ENCODE measurements at places on chromosomes 7 and 10. TPM values are rescaled to one million over a fixed set of nuclear protein-coding genes. Genes with fewer than 3 reads are reported as not detected.

DNA sequence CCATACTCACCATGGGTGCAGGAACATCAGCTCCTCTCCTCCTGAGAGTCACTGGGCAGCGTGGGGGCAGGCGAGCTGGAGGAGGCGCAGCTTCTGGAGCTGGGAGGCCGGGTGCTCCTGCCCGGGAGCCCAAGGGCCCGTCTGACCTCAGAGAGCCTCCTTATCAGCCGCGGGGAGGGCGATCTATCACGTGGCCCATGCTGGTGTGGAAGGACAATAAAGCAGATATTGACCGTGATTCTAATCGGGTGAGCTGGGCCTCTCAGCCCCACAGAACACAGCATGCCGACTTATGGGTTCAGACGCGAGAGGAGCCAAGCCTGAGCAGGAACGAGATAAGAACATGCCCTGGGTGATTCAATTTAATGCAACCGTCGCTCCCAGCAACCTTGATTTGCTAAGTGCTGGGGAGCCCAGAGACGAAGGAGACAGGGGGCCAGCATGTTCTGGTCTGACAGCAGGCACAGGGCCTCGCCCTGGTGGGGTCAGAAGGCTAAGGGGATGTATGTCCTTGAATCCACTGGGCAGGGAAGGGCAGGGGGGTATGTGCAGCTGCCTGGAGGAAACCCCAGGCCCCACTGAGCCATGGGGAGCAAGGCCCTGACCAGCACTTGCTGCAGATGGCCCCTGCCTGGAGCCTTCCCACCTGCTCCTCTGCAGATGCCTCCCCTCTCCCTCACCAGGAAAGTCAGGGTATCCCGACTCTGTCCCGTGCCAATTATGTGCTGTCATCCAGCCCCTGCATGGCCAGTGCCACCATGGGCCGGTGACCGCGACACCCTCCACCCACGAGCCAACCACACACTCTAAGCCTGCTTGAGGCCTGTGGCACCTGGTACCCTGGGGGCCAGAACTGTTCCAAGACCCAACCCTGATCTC is 95.3 kb upstream of the RET start:
- no peaks in the 10 kb centered on the region for H3K36me3 ChIP-seq
- H3K4me3 ChIP-seq: no peak overlapping the region
- no peak for DNase-seq
- no peak overlapping the region for H3K27ac ChIP-seq
- H3K4me1 ChIP-seq: no peaks in the 10 kb centered on the region

DNA sequence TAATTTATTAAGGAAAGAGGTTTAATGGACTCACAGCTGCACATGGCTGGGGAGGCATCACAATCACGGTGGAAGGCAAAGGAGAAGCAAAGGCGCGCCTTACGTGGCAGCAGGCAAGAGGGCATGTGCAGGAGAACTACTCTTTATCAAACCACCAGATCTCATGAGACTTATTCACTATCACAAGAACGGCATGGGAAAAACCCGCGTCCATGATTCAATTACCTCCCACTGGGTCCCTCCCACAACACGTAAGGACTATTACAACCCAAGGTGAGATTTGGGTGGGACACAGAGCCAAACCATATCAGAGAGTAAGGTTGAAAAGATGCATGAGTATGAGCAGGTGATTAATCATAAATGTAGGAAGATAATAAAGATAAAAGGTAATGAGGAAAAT is 3.2 kb upstream of the JCAD start:
- no peak for DNase-seq
- H3K4me1 ChIP-seq: no peaks in the 10 kb centered on the region
- no peak overlapping the region for H3K27ac ChIP-seq
- H3K27me3 ChIP-seq: peaks cover 25% of the 10 kb centered on the region
- H3K36me3 ChIP-seq: no peaks in the 10 kb centered on the region

GRCh38 chr10:78712147-78712546 is 356.6 kb upstream of the ZMIZ1 start:
- no peak overlapping the region for H3K4me3 ChIP-seq
- no peaks in the 10 kb centered on the region for H3K4me1 ChIP-seq
- no peaks in the 10 kb centered on the region for H3K36me3 ChIP-seq
- no peak overlapping the region for H3K27ac ChIP-seq

The GJD4 gene
- total RNA-seq: 0.09 TPM

The NRG3 gene
- not detected for total RNA-seq

DNA sequence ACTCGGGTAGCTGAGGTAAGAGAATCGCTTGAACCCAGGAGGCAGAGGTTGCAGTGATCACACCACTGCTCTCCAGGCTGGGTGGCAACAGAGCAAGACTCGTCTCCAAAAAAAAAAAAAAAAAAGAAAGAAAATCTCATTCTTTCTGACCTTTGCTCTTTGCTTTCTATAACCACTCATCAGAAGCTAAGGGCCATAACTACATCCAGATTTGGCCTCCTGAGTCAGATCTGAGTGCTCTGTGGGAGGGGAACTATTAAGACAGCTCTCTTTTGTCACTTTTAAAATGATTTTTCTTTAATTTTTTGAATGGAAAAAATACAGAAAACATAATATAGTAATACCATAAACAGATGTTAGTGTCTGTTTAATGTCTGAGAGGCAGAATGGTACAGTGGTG is 210.1 kb downstream of the KIAA1217 start:
- DNase-seq: no peak
- H3K4me3 ChIP-seq: no peak overlapping the region
- no peaks in the 10 kb centered on the region for H3K27me3 ChIP-seq
- H3K4me1 ChIP-seq: no peaks in the 10 kb centered on the region
- no peak overlapping the region for H3K27ac ChIP-seq

GRCh38 chr7:94778711-94779459 is 123.0 kb upstream of the SGCE start:
- H3K27ac ChIP-seq: no peak overlapping the region
- no peaks in the 10 kb centered on the region for H3K27me3 ChIP-seq
- no peak overlapping the region for H3K4me3 ChIP-seq

- H3K27ac ChIP-seq: no peak overlapping the region
- no peaks in the 10 kb centered on the region for H3K27me3 ChIP-seq
- H3K4me3 ChIP-seq: no peak overlapping the region
Measured at GRCh38 chr10:88150339-88150738, 286.9 kb downstream of the PTEN start.

- H3K27me3 ChIP-seq: no peaks in the 10 kb centered on the region
- no peak overlapping the region for H3K4me3 ChIP-seq
- no peaks in the 10 kb centered on the region for H3K4me1 ChIP-seq
- no peak for DNase-seq
Measured at GRCh38 chr10:43863859-43864591, 215.3 kb upstream of the ZNF32 start.

DNA sequence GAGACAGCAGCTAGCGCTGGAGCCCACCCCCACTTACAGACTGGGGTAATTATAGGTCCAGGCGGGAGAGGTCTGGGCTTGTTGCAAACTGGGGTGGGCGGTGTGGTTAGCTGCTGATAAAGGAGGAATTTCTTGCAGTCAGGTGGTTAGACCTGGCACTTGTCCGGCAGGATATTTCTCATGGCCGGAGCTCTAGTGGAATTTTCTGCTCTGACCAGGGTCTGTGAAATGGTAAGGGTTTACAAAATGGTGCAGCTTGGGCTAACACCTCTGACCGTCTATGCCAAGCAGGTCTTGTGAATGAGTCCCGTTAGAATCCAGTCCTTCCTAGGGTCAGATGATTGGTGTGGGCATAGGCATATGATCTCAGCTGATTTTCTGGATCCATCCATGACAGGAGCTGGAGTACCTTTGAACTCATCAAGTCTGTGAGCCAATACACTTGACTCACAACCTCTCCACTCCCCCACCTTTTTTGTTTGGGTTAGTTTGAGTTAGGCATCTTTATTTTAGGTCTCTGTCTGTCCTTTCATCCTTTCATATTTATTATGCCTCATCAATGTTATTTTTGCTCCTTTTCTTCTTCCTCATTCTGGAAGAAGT is 213.4 kb downstream of the SUGCT start:
- no peak for DNase-seq
- H3K4me1 ChIP-seq: no peaks in the 10 kb centered on the region
- H3K27me3 ChIP-seq: no peaks in the 10 kb centered on the region
- no peak overlapping the region for H3K4me3 ChIP-seq
- no peaks in the 10 kb centered on the region for H3K36me3 ChIP-seq

- H3K27me3 ChIP-seq: no peaks in the 10 kb centered on the region
- no peak overlapping the region for H3K4me3 ChIP-seq
- no peaks in the 10 kb centered on the region for H3K36me3 ChIP-seq
- DNase-seq: no peak
- H3K4me1 ChIP-seq: no peaks in the 10 kb centered on the region
Measured at GRCh38 chr10:9238041-9238440, 1183.6 kb downstream of the GATA3 start.

The CDC14C gene
- not detected for total RNA-seq

DNA sequence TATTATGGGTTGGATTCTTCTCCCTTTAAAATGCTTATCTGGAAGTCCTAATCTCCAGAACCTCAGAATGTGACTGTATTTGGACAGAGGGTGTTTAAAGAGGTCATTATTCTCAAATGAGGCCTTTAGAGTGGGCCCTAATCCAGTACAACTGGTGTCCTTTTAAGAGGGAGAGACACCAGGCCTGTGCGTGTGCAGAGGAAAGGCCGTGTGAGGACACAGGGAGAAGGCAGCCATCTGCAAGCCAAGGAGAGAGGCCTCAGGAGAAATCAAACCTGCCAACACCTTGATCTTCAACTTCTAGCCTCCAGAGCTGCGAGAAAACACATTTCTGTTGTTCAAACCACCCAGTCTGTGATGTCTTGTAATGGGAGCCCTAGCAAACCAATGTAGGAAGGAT is 235.4 kb upstream of the MYO3A start:
- no peak overlapping the region for H3K4me3 ChIP-seq
- H3K4me1 ChIP-seq: no peaks in the 10 kb centered on the region
- H3K27ac ChIP-seq: no peak overlapping the region
- H3K27me3 ChIP-seq: no peaks in the 10 kb centered on the region

DNA sequence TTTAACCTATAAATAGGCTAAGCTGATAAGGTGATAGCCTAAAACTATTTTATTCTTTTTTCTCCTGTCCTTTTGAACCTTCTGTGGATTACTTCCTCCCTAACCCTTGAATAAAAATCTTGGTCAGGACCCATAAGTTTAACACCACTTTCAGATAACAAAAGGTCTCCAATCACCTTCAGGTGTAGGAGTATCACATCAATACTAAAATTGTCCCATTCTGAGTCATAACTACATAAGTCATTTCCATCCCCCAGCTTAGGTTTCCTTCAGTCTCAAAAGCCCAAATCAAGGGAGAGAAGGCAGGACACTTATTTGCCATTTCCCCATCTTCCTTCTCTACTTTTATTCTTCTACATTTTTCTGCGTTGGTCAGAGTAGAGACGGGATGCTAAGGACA is 56.9 kb upstream of the WNT16 start:
- H3K36me3 ChIP-seq: no peaks in the 10 kb centered on the region
- no peak overlapping the region for H3K27ac ChIP-seq

The GIMAP2 gene
- total RNA-seq: 70.4 TPM

DNA sequence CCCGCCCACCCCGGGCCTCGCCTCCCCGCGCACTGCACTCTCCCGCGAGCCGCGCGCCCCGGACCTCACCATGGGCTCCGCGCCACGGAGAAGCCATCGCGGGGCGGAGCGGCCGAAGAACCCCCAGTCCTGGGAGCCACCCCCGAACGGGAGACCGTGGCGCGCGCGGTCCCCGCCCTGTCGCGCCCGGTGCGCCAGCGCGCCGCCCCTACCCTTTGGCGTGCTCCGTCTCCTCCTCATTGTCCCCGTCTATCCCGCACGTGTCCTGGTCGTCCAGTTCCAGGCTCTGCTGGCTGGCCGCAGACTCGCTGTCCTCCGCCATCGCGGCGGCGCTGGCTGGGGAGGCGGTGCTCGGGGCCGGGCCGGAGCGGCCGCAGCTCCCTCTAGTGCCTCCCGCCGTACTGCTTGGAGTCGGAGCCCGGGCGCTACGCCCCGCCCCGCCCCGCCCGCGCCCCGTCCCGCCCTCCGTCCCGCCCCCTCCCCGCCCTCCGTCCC is at the start of gene NMT2:
TSS of gene NMT2 (minus strand) at position 403 of the 495 bp plus-strand sequence. CDS start at position 322, 81 bp downstream.
- H3K4me3 ChIP-seq: peak within 1 kb of the TSS; percentile 98
- H3K4me1 ChIP-seq: peaks cover 18% of the 10 kb centered on the region
- peak; percentile 82 for DNase-seq
- H3K36me3 ChIP-seq: no peaks in the 10 kb centered on the region

DNA sequence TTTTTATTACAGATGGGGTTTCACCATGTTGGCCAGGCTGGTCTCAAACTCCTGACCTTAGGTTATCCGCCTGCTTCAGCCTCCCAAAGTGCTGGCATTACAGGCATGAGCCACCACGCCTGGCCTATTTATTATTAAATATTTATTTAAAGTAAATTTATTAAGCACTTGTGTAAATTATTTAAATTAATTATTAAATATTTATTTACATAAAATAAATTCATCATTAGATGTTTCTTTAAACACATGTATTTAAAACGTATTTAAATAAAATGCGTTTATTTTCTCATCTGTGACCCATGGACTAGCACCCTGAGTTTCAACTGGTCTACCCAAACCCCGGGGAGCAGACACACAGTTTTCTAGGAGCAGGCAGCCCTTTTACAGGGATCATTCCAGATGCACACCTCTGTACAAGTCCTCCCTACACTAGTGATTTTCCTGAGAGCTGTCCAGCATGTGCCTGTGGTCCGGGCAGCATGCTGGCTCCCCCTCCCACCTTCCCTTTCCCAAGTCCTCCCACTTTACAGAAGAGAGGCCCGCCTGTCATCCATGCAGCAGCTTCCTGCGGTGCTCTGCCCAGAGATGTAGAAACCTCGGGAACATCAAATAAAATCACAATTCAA is 89.2 kb upstream of the ATP6V0A4 start:
- H3K27me3 ChIP-seq: no peaks in the 10 kb centered on the region
- H3K4me3 ChIP-seq: no peak overlapping the region
- DNase-seq: no peak
- no peaks in the 10 kb centered on the region for H3K36me3 ChIP-seq

DNA sequence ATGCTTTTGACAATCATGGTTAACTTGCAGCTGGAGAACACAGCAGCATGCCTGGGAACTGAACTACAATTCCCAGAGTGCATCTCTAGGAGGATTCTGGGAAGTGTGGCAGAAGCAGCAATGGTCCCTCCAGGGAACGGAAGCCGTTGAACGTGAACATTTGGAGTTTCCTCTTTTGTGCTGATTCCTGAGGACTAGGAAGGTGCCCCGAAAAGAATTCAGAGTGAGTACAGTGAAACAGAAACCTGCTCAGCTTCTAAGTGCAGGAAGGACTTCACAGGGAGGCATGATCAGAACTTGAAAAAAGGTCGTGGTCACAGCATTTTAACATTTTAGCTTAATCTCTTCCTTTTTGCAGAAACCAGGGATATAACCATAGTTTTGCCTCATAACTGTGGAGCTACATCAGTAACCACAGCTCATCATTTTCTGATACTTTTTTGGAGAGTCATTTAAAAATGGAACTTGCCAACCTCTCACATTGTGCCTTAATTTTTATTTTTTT is at the start of gene NUDT13:
TSS of gene NUDT13 (plus strand) at position 111 of the 505 bp plus-strand sequence. CDS start 3,911 bp downstream, outside the sequence.
- DNase-seq: peak; percentile 90
- peaks cover 6% of the 10 kb centered on the region for H3K4me1 ChIP-seq
- no peaks in the 10 kb centered on the region for H3K27me3 ChIP-seq
- peak within 1 kb of the TSS; percentile 88 for H3K27ac ChIP-seq
- peaks cover 4% of the 10 kb centered on the region for H3K36me3 ChIP-seq

GRCh38 chr7:22814261-22815208 is 8.1 kb downstream of the TOMM7 start:
- H3K36me3 ChIP-seq: peaks cover 9% of the 10 kb centered on the region
- DNase-seq: no peak
- H3K27me3 ChIP-seq: no peaks in the 10 kb centered on the region
- H3K27ac ChIP-seq: no peak overlapping the region
- H3K4me1 ChIP-seq: no peaks in the 10 kb centered on the region
- H3K4me3 ChIP-seq: no peak overlapping the region

The NPC1L1 gene
- under 0.01 TPM for total RNA-seq

All from thymus (tissue), 14 donors.